ENCODE measurements at places on chromosomes 13 and 19.

- no peak for DNase-seq
Observed at GRCh38 chr19:4295972-4296771, 6.0 kb downstream of the TMIGD2 start.

DNA sequence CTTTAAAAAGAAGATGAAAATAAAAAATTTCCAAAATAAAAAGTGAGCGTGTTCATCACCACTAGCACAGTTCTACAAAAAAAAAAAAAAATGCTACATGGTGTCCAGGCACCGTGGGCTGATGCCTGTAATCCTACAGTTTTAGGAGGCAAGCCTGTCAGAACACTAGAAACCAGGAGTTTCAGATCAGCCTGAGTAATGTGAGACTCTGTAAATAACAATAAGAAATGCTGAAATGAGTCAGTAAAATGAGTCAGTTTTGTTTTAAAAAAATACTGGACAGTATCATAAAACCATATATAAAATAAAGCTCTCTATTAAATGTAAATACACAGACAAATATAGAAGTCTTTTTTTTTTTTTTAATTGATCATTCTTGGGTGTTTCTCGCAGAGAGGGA is 30.0 kb downstream of the ZNF91 start:
- DNase-seq: no peak

DNA sequence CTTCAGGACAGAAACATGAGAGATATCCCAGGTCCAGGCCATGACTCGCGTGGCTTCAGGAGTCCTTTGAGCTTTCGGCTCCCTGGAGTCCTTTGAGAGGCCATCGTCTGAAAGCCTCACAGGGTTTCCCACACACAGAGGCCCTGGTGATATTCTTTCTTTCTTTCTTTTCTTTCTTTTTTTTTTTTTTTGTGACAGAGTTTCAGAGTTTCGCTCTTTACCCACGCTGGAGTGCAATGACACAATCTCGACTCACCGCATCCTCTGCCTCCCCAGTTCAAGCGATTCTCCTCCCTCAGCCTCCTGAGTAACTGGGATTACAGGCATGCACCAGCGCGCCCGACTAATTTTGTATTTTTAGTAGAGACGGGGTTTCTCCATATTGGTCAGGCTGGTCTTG is 5.5 kb downstream of the SIN3B start:
- DNase-seq: no peak

DNA sequence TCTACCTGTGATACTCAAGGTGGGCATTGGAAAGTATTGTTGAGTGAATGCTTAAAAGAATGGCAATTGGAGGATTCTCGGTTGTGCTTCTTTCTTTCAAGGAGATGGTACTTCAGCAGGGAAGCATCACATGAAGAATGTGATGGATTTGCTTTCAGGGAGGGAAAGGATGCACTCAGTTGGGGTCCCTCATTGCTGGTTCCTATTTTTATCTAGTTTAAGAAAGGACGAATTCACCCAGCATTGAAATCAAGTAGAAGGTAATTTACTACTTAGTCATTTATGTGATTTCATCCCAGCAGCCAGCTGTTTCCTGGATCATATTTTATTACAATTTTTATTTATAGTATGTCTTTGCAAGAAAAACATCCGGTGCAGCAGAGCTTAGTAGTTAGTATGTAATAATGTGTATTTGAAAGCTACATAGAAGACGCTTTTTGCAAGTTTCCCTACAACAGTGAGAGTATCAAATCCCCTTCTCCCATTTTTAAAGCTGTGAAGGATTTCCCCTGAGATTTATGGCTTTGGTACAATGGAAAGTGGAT is 417.9 kb downstream of the GPC5 start:
- no peak for DNase-seq

- DNase-seq: no peak
Observed at GRCh38 chr13:96629331-96629730, 364.9 kb downstream of the OXGR1 start.

- no peak for DNase-seq
Observed at GRCh38 chr19:19443902-19444680, 38.6 kb downstream of the GATAD2A start.

- DNase-seq: no peak
Observed at GRCh38 chr13:36068566-36068965, 62.6 kb downstream of the DCLK1 start.

DNA sequence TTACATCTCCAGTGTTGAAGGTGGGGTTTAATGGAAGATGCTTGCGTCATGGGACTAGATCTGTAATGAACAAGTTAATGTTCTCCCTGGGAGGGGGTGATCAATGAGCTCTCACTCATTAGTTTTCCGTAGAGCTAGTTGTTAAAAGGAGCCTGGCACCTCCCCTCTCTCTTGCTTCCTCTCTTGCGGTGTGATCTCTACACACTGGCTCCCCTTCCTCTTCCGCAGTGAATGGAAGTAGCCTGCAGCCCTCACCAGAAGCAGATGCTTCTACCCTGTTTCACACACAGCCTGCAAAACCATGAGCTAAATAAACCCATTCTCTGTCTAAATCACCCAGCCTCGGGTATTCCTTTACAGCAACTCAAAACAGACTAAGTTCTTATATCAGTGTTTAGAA is 318.8 kb downstream of the SLITRK1 start:
- no peak for DNase-seq

GRCh38 chr13:50125304-50125553 is 110.0 kb downstream of the KCNRG start:
- no peak for DNase-seq

GRCh38 chr19:58134244-58134643 is 16.3 kb downstream of the ZNF329 start:
- no peak for DNase-seq

DNA sequence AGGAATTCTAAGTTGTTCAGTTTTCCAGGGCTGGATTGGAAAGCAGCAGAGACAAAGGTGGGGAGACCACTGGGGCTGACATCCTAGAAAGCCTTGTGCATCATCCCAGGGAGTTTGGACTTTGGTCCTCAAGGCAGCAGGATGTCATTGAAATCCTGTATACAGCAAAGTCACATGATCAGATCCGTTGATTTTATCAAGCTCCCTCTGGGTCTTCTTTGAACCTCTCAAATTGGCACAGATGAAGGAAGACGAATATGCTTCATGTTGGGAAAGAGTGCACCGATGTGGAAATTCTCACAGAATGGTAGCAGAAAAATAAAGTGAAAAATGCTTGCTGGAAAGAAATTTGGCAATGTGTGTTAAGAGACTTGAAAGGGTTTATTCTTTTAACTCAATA is 149.8 kb upstream of the TMTC4 start:
- DNase-seq: no peak

- peak; percentile 58 for DNase-seq
Observed at GRCh38 chr19:6065685-6066374, 44.5 kb downstream of the RFX2 start.

- DNase-seq: no peak
Observed at GRCh38 chr19:29976151-29976943, 34.3 kb downstream of the URI1 start.

DNA sequence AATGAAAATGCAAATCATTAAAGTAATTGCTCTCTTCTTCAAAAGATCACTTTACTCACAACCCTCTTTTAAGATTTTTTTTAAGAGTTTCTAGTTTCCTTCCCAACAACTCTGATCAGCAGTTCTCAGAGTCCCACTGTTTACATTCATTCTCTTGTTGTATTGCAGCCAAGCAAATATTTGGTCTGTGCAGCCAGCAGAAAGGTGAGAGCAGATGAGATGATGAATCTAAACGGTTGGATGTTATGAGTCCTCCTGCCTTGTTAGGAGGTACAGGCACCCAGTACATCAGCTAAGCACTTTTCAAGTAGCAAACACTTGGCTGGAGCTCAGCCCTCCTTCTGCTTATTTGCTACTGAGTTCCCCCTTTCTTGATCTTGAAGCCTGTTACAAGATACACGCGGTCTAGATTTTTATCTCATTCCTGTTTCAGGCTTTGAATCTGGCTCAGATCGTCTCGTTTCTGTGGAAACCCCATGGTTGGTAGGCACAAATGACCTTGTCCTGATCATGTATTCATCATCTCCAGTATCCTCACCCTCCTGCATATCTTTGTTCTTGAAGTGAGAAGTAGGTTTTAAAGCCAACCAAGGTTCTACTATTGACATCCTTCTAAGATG is 300.7 kb downstream of the DCT start:
- DNase-seq: no peak

DNA sequence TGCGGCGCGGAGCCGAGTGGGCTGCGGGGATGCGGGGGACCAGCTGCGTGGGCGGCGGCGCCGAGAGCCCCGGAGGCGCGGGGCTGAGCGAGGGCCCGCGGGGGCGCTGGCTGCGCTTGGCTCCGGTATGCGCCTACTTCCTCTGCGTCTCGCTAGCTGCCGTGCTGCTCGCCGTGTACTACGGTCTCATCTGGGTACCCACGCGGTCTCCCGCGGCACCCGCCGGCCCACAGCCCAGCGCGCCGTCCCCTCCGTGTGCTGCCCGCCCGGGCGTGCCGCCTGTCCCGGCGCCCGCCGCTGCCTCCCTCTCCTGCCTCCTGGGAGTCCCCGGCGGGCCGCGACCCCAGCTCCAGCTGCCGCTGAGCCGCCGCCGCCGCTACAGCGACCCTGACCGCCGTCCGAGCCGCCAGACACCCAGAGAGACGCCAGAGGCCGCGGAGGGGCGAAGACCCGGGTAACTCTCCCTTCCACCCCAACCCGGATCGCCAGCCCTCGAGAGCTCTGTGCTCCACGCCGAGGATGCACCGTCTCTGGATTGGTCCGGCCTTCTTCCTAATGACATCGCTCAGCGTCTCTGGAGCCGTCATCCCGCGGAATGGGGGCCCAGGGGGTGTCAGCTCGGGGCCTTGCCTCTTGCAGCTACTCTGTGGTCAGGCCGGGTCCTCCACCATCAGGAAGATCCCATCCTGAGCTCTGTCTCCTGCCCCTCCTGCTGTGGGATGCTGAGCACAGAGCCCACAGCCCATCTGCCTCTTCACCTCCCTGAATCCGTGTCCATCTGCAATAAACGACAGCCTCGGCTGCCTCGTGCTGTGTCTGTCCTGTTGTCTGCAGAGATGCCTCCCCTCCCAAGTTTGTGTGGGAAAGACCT is 441 bp downstream of the INAFM1 start:
- DNase-seq: no peak

DNA sequence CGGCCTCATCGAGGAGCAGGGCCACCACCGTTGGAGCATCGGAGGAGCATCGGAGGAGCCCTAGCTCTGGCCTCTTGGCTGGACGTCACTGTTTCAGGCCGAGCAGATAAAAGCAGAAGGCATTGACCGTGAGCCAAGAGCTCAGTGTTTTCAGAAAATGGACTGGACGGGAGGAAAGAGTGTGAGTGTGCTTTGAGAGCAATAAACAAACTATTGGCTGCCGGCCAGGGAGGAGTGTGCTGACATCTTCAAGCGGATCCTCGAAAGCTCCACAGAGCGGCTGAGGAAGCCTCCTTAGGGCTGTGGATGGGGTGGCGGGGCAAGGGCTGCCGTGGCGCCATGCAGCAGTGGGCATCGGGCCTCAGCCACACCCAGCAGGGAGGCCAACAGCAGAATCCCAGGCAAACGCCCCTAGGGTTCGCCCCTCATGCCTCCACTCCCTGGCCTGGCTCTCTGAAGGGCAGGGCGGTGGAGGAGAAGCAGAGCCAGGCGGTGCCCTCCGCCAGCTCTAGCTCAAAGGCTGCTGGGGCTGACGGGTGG is 41.8 kb downstream of the IRS2 start:
- DNase-seq: no peak

GRCh38 chr19:56270676-56271075 is 1.9 kb upstream of the EDDM13 start:
- DNase-seq: no peak

GRCh38 chr13:33624253-33624652 is 193.7 kb upstream of the RFC3 start:
- DNase-seq: no peak

DNA sequence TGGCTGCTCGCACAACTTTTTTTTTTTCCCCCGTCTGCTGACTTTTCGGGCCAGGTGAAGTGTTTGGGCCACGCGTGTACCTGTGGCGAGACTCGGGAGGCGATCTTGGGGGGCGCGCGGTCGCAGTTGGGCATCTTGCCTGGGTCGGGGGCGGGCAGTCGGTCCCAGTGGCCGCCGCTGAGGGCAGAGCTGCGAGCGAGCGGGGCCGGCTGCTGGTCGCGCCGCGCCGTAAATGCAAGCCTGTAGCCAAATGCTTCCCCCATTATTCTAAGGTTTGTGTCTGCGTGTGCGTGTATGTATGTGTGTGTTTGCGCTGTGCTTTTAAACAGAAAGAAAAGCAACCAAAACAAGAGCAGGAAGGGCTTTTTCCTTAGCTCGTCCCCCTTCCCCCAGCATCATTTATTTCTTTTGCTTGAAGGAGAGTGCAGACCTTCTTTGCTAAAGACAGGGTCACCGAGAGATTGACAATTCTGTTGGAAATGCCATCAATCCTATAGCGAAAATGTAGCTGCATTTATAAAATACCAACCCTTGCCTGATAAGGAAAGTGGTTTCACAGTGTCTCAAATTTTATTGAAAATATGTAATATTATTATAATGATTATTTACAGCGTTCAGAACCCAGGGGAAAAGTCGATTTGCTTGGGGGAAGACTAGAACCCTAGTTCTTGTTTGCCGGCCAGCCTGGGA is 143.2 kb upstream of the ZNF536 start:
- no peak for DNase-seq

DNA sequence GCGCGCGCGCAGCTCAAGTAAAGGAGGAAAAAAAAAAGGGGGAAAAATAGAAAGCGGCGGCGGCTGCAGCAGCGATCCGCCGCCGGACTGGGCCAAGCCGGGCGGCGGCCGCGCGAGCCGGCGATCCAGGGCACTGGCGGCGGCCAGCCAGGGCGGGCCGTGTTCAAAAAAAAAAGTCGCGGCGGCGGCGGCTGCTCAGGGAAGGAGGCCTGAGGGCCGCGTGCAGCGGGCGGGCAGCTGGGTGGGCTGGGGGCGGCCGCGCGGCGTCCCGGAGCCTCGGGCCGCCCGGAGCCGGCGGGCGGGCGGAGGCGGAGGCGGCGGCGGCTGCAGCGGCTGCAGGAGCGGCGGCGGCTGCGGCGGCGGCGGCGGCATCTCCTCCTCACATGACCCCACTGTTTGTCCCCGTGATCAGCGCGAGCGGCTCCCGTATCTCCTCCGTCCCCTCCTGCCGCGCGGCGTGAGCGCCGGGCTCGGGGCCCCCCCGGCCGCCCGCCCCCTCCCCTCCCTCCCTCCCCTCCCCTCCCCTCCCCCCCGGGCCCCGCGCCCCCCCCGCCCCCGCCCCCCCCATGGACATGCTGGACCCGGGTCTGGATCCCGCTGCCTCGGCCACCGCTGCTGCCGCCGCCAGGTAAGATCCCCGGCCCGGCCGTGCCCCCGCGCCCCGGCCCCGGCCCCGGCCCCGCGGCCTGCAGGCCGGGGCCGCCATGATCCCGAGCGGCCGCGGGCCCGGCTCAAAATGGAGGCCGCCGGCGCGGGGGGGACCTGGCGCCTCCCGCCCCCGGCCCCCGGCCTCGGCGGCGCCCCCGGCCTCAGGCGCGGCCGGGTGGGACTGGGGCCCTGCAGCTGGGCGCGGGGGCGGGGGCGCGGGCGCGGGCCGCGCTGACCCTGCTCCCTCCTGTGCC is at the start of gene USF2:
TSS of gene USF2 (plus strand) at position 427 of the 902 bp plus-strand sequence. CDS start at position 567, 140 bp downstream.
- peak; percentile 59 for DNase-seq
